SK-MEL-5 (cell line): ENCODE measurements at places on chromosomes 3 and 15.
A peak's percentile ranks its signal among the peaks of the same experiment; 100 is the strongest.

DNA sequence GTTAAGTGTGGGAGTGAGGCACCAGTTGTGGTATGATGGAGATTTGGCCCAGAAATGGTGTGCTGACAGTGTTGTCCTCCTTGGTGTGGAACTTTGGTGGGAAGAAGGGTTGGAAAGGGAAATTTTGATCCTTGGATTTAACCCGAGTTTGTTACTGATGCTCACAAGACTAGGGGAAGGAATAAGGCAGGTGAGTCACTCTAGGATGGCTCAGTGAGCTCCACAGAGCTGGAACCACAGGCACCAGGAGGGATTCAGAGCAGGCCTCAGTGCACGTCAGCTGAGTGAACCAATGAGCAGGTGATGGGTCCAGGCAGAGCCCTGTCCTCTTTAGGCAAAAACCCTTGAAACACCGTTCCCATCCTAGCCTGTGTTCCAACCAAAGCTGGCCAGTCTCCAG is 11.4 kb downstream of the CHRD start:
- no peak for DNase-seq

DNA sequence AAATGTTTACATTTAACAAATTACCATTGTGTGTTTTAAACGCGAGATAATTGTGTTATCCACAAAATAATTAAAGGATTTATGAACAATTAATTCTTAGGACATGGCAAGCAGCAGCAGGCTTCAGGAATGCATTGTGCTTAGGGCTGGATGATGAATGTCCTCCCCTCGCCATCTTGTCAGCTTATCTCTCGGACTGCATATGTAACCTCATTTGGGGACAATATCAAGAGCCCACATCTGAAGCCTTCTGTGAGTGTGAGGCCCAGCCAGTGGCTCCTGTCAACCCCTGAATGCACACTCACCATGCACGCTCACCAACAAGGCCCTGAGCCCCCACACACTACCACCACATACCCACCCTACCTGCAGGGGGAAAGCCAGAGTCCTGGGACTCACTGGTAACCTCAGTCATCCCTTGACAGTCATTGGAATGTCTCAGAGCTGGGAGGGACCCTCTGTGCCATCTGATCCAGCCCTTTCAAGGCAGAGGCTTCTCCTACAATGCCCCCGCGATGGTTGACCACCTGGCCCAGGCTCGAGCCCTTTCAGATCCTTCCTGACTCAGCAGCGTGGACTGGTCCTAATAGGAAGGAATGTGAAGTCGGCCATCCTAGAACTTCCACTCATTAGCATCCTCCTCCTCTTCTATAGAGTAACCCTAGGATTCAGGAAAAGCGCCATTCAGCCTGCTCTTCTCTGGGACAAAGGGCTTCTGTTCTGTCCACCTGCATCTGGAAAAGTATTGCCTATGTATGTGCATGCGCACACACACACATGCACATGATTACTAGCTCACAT is 38.2 kb downstream of the MRPL46 start:
- no peak for DNase-seq

DNA sequence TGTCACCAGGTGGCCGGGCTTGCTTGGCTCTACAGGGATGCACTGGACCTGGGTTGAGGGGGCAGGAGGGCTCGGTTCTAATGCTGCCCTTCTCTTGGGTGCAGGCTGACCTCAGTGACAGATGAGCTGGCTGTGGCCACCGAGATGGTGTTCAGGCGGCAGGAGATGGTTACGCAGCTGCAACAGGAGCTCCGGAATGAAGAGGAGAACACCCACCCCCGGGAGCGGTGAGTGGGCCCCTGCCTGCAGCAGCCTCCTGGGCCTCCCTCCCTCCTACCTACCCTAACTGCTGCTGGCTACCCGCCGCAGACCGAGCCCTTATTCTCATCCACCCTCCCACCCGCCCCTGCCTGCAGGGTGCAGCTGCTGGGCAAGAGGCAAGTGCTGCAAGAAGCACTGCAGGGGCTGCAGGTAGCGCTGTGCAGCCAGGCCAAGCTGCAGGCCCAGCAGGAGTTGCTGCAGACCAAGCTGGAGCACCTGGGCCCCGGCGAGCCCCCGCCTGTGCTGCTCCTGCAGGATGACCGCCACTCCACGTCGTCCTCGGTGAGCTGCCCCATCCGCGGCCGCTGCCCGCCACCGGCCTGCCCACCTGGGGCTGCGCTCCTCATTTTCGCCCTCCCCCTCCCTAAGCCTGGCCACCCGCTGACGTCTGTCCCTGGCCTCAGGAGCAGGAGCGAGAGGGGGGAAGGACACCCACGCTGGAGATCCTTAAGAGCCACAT is 5.6 kb downstream of the FES start:
- no peak for DNase-seq

GRCh38 chr3:155556531-155556930 is 188.3 kb downstream of the PLCH1 start:
- no peak for DNase-seq

- DNase-seq: no peak
Measured at GRCh38 chr15:68348081-68348480, 70.5 kb downstream of the FEM1B start.

DNA sequence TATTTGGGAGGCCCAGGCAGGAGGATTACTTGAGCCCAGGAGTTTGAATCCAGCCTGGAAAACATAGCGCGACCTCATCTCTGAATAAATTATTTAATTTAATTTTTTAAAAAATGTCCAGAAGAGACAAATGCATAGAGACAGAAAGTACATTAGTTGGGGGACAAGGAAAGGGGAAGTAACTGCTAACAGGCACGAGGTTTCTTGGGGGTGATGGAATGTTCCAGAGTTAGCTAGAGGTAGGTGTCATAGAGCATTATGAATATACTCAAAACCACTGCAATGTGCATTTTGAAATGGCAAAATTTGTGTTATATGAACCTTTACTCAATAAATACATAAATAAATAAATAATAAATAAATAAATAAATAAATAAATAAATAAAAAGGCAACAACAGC is 31.7 kb upstream of the CYP11A1 start:
- no peak for DNase-seq

- DNase-seq: peak; percentile 20
Measured at GRCh38 chr3:161096771-161097367, 8.3 kb downstream of the B3GALNT1 start.

GRCh38 chr3:153330901-153331300 is 168.9 kb downstream of the RAP2B start:
- DNase-seq: no peak

DNA sequence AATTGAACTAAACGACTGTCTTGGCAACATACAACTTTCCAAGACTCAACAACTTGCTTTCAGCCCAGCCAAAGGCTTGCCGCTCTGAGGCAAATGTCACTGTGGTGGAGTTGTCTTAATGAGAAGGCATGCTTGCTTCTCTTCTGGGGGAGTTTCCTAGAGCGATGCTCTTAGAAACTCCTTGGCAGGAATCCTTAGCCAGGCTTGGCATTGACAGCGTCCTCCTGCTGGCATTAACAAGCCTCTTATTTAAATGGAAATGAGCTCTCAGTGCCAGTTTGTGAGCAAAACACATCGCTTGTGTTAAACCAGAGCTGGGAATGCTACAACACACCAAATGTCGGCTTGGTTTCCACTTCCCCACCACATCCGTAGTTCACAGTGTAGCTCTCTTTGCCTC is 265.5 kb upstream of the TPRG1 start:
- no peak for DNase-seq

- DNase-seq: peak; percentile 39
Measured at GRCh38 chr3:175956964-175957363, 1097.8 kb downstream of the NAALADL2 start.

- DNase-seq: no peak
Measured at GRCh38 chr3:152849996-152850578, 15.2 kb downstream of the P2RY1 start.

GRCh38 chr15:84929795-84930603 is 45.5 kb downstream of the SLC28A1 start:
- no peak for DNase-seq

DNA sequence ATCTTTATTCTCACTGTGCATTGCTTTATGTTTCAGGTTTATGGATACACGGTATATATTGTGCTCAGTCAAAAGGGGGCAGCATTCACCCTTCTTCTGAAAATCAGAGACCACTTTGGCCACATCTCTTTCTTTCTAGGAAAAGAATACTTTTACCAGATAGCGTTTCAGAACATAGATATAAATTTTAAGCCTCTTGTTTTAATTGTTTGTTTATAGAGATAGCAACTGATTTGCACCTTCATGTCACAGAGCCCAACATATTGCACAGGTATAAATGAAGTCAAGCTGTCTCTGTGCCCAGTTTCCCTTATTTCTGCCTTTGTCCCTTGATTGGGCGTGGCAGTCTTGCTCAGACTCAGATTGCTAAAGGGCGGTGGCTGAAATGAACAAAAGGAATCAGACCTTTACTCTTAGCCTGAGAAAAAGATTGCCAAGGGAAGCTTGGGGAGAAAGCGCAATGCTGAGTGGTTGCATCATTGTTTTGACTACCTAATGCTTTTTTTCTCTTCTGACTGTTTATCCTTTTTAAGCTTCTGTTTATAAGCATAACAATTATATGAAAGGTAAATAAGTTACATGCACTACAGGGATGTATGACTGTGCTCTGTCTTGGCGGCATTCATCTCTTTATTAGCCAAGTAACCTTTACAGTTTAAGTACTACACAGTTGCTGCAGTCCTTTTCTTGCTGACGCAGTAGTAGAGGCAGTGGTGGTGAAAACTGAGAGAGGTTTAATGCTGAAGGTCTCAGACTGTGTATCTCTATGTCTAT is 70.8 kb upstream of the ZBTB20 start:
- DNase-seq: peak; percentile 62

DNA sequence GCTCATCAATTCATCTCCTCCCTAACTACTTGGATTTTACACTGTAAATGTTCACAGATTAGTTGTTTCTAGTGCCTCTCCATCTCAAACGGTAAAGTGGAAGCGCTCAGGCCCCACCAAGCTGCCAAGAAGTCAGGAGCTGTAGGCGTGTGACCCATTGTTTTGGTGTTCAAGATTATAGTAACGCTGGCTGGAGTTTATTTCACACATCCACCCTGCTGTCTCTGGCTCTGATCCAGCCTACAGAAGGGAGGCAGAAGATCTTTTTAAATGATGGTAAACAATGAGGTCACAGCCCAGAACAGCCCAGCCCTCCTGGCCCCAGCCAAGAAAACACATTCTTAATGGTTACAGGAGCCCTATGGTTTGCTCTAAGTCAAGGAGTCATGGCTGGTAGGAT is 25.7 kb upstream of the GALNT15 start:
- no peak for DNase-seq

DNA sequence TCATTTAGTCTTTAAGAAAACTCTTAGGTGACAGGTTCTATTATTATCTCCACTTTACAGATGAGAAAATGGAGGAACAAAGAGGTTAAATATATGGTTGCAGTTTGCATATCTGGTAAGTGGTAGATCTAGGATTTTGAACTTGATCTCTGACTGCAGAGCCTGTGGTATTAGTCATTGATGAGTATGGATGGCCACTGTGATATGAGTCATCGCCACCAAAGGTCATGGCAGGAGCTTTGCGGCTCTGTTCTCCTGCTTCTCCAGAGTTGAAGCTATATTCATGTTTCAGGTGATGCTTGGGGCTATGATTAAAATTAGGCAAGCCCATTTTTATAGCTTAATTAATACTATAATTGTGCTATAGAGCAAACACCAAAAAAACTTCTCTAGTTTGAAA is 306.2 kb upstream of the DPPA4 start:
- DNase-seq: peak; percentile 3

- no peak for DNase-seq
Measured at GRCh38 chr3:70853161-70853944, 540.9 kb upstream of the MDFIC2 start.

GRCh38 chr3:149967086-149967685 is 3.5 kb downstream of the PFN2 start:
- DNase-seq: peak; percentile 72

DNA sequence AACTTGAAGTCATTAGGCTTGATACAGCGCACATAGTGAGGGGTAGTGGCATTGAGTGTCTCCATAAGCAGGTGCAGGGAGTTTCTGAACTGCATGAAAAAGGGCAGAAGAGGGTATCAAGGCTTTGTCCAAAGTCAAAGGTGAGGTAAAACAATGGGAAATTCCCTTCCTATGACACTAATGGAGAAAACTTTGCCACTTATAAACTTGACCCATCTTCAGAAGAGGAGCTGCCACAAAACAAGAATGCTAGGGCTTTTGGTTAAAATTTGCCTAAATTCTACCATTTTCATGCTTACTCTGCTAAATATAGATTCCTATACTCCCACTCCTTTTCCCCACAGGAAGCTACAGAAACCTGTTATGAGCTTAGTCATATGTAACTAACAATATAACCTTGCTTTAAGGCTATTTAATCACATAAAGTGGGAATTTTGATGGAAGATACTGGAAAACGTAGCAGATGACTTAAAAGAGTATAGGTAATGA is 87.5 kb upstream of the MYO5C start:
- no peak for DNase-seq

DNA sequence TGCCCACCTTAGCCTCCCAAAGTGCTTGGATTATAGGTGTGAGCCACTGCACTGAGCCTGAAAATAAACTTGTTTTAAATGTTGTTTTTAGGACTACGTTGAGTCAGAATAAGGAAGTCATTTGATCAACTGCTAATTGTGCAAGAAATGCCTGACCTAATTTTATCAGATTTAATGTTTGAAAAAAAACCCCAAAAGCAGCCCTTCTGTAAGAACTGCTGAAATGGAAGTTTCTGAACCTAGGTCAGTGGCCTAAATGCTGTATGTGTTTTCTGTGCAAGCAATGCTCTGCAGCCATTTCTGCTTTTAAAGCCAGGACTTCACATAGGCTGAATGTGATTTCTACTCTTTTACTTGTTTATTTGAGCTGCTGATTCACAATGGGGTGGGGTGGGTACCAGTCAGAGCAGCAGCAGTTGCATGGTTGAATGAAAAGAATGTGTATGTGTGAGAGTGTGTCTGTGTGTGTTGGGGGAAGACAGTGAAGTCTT is 6.6 kb downstream of the GPX1 start:
- DNase-seq: no peak

GRCh38 chr3:40690749-40691451 is 166.1 kb downstream of the ZNF621 start:
- DNase-seq: no peak

GRCh38 chr3:177553579-177553978 is 356.3 kb upstream of the TBL1XR1 start:
- DNase-seq: no peak

DNA sequence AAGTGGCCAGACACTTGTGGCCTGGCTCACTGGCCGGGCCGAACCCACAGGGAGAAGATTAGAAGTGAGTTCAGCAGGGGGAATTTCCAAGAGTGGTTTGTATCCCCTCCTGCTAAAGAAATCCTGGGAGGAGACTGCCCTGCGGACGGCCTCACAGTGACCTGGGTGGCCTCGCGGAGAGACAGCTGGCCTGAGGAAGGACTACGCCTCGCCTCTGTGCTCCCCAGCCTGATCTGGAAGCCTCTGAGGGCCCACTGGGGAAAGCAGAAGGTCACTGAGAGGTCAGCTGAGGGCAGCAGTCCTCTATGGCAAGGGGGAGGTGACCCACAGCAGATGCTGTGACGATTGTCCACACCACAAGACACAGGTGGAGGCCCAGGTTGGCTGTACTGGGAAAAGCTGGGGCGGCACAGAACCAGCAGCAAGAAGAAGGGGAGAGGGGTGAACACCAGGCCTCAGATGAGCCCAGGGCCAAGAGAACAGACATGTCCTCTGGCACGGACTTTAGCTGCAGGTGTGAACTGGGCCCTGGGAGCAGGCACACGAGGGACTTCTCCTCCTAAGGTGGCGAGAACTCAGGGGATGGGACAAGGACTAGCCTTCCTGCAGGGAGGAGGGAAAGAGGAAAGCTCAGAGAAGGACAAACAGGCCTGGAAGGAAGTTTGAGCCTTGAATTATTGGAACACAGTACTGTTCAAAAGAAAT is 37.2 kb upstream of the DLG1 start:
- no peak for DNase-seq

GRCh38 chr15:30929982-30930381 is 26.3 kb downstream of the FAN1 start:
- DNase-seq: no peak
